ENCODE measurements at places on chromosomes 7 and 10. TPM values are rescaled to one million over a fixed set of nuclear protein-coding genes. Genes with fewer than 3 reads are reported as not detected.

The TRIM73 gene
- total RNA-seq, result 8.2 TPM

The CAV2 gene
- total RNA-seq, result not detected

The SUGCT gene
- total RNA-seq, result 0.44 TPM

The GHRHR gene
- not detected for total RNA-seq

The ZNF804B gene
- not detected for total RNA-seq

The CCL24 gene
- total RNA-seq, result not detected

The LZTS2 gene
- 11.6 TPM for total RNA-seq

The TFPI2 gene
- not detected for total RNA-seq

The LBX1 gene
- not detected for total RNA-seq

The AFAP1L2 gene
- 4.8 TPM for total RNA-seq

The NEURL1 gene
- 1.1 TPM for total RNA-seq

The PRSS2 gene
- total RNA-seq, result not detected

The KCNIP2 gene
- 2.7 TPM for total RNA-seq

The OR6V1 gene
- total RNA-seq, result not detected

The IGF2BP3 gene
- total RNA-seq, result 0.52 TPM

The NRAP gene
- total RNA-seq, result not detected

The PURB gene
- 28.0 TPM for total RNA-seq

The UCN3 gene
- total RNA-seq, result not detected

The GNAT3 gene
- total RNA-seq, result not detected

The RASA4B gene
- 21.1 TPM for total RNA-seq

The KCNH2 gene
- not detected for total RNA-seq

The CHAT gene
- total RNA-seq, result not detected

The GBX1 gene
- not detected for total RNA-seq

The RAB11FIP2 gene
- total RNA-seq, result 15.3 TPM

All from activated CD8-positive, alpha-beta T cell treated with anti-CD3 and anti-CD28 coated beads, Interleukin-2, amount 10 ng/mL, durations not matched to agents 7 days and 5 days (primary cell).